ENCODE measurements at places on chromosomes 6 and 20.

DNA sequence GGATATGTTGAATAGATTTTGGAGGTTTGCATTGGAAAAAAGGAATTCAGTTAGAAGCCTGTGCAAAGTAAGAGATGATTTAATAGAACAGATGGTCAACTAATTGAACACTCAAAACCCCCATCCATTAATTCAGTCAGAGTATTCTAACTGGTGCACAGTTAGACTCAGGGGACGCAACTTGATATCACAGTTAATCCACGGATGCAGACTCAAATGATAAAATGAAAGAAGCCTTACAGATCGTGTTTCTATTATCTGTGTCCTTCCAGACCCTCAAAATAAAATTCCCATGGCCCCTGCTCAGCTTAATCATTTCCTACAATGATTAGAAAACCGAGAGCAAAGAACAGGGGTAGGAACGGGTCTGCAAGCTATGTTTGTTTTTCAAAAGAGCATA is 45.4 kb upstream of the DTNBP1 start:
- no peak for DNase-seq

GRCh38 chr20:40931410-40932044 is 97.1 kb upstream of the TOP1 start:
- DNase-seq = no peak

DNA sequence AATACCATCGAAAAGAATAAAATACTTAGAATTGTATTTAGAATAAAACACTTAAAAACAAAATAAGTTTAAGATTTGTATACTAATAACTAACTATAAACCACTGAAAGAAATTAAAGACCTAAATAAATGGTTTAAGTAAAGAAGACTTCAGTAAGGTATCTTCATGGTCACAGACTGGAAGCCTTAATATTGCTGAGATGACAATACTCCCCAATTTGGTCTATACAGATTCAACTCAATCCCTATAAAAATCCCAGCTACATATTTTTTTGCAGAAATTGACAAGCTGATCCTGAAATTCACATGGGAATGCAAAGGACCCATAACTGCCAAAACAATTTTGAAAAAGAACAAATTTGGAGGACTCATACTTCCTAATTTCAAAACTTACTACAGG is 18.9 kb downstream of the SERINC3 start:
- no peak for DNase-seq

GRCh38 chr6:118810420-118811027 is 83.4 kb upstream of the ASF1A start:
- DNase-seq = no peak

- no peak for DNase-seq
Measured at GRCh38 chr6:96965492-96965891, 41.0 kb downstream of the KLHL32 start.

DNA sequence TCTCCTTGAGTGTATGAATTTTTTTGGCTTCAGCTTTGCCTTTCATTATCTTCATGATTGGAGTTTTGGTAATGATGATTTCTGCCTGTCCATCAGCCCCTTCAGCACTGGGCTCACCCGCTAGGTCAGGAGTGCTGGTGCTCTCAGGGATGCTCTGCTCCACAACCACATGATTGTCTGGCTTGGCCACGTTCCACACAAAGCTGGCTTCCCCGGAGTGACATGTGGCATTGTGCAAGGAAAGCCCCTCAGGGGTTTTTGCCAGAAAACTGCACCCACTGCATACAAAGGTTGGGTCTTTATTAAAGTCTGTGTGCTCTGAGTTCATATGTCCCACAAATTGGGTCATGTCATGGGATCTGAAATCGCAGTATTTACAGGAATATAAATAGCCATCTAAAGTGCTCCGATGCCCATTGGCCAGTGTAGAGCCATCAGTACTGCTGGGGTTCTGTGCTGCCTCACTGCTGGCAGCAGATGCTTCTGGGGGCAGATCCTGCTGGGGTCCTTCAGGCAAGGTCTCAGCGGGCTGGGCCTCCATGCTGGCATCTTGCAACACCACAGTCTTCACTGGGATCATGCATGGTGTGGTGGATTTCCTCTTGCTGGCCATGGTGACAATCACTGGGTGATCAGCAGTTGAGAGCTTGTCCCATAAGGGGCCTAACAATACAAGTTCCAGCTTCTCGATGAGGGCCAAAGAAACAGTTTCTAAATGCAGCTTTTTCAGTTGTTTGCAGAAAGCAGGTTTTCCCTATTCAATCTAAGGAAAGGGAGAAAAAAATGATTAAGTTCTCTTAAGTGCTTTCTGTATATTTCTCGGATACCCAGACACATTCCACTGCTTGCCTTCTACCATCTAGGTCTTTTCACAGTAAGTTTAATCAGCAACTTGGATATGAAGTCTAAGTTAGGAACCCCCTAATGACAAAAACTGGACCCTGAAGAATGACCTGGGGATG is 67.2 kb downstream of the PLCG1 start:
- no peak for DNase-seq

GRCh38 chr6:149560736-149561135 is 5.4 kb upstream of the GINM1 start:
- DNase-seq = no peak

- no peak for DNase-seq
Measured at GRCh38 chr6:148427333-148427732, 84.7 kb downstream of the SASH1 start.

DNA sequence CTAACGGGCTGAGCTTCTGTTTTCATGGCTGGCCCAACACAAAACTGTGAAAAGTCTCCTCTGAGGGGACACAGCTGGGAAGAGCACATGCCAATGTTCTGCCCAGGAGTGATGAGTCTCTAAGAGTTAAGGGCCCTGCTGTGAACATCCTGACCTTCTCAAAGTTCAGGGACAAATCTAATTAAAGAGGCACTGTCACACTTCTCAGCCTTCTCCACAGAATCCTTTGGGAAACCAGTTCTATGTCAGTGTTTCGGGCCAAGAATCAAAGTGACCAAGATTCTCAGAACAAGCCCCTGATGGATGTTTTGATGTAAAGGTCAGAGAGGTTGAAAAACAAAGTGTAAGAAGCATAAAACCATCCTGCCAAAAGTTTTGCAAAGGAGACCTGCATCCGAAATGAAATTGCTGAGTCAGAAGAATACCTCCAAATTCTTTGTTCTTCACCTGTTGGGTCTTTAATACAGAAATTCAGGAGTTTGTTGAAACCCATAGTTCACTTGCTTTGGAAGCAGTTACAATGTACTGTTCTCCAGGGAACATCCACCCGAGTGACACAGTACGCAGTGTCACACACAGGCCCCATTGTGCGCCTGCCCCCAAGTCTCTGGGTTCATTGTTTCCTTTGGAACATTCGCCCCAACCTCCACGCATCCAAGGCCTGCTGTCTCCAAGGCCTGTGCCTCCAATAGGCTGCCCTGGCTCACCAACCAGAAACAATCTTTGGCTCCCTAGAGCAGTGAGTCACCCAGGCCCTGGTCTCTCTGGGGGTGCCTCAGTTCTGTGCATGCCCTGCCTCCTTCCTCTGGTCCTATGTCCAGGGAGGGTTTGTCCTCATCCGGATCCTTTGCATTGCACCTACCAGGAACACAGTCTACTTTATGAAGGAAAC is 65.5 kb upstream of the QKI start:
- no peak for DNase-seq

- no peak for DNase-seq
Measured at GRCh38 chr6:34284563-34285447, 36.0 kb upstream of the SMIM29 start.

- DNase-seq = no peak
Measured at GRCh38 chr6:56714982-56715456, 72.3 kb upstream of the DST start.

GRCh38 chr20:45059022-45059728 is 41.8 kb downstream of the KCNS1 start:
- DNase-seq = no peak

DNA sequence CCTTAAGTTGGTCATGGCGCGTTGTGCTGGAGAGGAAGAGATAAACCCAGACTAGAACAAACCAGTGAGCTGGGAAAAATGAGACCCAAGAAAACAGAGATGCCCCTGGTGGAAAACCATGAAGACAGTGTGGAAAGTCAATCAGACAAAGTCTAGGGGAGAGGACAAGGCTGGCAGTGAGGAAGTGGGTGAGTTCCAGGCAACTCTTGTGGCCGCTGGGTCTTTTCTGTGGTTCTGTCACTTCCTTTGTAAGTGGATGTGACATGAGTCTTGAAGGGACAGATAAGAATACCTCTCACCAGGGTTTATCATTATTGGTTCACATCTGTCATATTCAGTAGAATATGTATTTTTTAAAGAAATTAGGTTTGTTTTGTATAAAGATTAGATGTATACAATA is 738.4 kb downstream of the DHX35 start:
- no peak for DNase-seq

DNA sequence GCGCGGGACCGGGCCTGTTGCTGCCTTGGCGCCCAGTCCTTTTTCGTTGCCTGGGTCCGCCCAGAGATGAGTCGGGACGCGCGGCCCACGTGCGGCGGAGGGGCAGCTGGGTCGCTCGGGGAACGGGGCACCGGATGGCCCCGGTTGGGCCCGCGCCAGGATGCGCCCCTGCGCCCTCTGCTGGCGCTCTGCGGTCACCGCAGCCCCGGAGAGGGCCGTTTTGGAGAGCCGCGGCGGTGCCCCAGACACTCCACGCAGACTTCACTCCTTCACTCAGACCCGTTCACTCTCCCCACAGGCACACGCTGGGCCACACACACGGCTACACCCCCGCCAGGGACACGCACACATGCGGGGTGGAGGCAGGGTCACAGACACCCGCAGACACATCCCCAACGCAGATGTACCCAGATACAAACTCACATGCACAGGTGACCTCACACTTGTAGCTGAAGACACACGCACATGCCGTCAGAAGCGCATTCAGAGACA is 38.8 kb downstream of the SRC start:
- DNase-seq = no peak

DNA sequence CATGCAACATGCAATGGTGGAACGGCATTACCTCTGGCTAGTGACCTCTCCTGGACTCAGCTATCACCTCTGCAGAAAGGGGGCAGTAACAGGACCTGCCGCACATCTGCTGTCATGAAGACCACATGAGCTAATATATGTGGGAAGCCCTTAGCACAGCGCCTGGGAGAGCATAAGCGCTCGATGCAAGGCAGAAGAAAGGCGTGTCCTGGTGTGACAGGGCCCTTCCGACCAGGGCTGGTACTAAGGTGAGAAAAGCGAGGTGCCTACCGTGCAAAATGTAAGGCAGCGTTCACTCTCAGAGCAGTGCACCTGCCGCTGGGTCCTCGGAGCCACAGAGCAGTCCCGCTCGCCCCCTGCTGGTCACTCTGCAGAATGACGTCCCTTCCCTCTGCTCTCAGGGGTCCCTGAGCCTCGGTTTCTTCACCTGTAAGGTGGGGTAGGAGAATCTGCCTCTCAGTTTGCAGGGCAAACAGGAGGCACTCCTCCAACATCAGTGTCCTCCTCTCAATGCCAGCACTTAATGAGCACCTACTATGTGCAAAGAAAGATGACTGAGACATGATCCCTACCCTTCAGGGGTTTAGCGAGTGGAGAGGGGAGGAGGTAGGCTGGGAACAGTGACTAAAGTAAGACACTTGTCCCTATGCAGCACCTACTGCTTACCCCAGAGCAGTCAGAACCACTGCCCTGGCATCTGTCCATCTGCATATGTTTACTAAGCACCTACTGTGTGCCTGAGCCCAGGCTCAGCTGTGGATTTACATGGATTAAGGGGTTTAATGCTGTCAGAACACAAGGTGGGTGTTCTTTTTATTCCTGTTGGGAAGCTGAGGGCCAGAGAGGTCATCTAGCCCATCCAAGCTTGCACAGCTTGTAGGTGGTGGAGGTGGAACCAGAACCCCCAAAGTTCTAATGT is 41.1 kb upstream of the PTGIS start:
- no peak for DNase-seq

GRCh38 chr6:150541576-150541975 is 58.1 kb upstream of the PLEKHG1 start:
- no peak for DNase-seq

DNA sequence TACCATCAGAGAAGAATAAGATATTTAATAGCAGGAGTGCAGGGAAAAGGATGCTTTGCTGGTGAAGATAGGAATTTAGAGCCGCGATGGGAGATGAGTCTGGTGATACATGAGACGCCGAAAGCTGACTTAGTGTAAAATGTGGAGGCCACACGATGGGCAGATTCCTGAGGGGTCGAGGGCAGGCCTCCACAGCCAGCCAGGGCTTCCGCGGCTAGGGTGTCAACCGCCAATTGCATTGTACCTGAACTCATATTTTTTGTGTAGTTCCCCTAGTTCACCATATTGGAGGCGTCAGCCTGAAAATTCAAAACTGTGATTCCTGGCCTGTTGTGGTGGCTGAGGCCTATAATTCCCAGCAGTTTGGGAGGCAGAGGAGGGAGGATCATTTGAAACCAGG is 8.5 kb downstream of the ETV7 start:
- DNase-seq = no peak

DNA sequence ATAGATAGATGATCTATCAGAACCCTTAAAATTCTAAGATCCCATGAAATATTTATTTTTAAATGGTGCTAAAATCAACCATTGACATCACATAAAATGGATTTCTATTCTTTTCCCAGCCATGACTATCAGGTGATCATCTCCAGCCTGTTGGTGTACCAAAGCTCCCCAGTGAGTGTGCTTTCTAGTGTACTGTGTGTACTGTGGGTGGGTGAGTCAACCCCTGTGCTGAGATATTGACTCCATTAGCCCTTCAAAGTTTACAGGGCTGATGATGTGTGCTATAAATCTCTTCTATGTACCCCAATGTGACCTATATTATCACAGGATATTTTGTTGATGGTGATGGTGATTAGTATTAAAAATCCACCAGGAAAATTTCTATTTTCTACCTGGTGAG is 344.6 kb downstream of the MMUT start:
- DNase-seq = no peak

DNA sequence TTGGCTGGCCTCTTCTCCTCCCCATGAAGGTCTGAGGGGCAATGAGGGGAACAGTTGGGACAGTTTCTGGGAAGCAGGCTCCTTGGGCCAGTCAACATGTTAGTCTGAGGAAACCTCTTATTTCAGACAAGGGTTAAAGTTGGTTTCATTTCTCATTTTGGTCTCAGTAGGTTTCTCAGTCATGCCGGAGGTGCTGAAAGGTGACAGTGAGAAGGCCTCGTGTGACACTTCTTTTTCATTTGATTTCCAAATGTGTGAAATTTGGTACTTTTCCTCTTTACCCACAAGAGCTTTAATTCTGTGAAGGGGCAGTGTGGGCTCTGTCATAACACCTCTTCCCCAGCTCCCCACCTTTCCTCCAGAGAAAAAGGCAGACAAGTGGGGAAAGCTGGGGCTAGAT is 7.5 kb upstream of the GLP1R start:
- no peak for DNase-seq

DNA sequence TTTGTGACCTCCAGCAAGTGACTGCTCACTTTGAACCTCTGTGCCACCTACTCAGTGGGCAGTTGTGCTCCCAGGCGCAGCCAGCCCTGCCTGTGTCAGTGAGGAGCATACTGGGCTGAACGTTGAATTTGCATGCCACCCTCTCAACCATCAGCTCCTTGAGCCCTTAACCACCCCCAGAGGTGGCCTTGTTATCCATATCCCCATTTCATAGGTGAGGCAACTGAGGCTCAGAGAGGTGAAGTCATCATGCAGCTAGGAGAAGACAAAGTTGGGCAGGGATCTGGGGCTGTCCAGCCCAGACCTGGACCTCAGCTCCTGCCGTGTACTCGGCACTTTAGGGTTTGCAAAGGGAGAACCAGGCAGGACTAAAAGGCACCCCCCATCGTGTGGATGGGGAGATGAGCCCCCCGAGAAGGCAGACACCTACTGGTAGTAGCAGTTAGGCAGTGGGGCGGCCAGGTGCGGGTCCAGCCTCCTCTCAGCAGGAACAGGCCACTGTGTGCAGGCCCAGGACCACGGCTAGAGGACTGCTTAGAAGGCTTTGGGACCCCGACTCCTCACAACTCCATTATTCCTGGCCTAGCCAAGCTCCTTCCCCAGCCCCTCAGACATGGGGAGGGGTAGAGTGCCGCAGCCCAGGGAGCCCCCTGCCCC is 100.8 kb upstream of the MYL9 start:
- DNase-seq = no peak

All from cortex of kidney (tissue), 1 donor.